NCI-H69 (cell line): ENCODE measurements at places on chromosomes 6 and 20.

DNA sequence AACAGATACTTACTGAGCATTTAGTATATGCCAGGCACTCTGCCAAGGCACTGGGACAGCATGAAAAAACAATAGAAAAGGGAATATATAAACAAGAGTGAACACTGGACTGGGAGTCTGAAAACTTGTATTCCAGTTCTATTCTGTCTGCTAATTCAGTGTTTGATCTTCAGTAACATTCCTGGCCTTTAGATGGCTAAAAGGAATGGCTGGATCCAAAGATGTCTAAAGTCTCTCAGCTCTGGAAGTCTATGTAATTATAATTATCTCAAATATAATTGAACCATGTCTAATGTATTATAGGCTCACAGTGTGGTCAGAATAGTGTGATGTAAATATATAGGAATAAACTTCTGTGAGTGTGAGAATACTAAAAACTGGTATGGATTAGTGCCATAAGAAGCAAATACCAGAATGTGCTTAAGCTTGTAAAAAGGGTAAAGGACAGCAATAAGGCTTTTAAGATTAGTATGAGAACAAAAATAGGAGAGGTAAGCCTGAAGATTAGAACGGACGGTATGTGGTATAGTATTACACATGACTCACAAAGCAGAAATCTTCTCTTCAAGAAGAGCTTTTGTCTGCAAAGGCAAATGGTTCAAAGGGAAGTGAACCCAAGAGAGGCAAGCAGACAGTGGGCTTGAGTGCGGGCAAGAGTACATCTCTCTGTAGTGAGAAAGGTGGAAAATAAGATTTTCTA, 68.5 kb downstream of the TMEM200A start:
- DNase-seq: no peak

DNA sequence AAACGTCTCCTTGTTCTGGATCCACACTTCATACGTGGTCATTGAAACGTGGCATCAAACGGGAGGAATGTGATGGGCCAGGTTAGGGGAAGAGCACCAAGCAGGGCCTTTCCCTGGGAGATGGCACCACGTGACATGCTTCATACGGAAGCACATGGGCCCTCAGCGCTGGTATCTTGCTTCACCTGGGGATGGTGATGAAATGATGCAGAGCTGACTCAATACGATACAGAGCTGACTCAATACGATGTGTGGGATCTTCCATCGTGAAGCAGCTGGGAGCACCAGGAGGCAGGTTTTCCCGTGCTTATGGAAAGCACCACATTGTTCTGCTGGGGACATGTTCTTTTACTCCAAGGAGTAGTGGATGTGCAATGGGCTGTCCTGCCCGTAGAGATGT, 22.5 kb upstream of the TAGAP start:
- no peak for DNase-seq

DNA sequence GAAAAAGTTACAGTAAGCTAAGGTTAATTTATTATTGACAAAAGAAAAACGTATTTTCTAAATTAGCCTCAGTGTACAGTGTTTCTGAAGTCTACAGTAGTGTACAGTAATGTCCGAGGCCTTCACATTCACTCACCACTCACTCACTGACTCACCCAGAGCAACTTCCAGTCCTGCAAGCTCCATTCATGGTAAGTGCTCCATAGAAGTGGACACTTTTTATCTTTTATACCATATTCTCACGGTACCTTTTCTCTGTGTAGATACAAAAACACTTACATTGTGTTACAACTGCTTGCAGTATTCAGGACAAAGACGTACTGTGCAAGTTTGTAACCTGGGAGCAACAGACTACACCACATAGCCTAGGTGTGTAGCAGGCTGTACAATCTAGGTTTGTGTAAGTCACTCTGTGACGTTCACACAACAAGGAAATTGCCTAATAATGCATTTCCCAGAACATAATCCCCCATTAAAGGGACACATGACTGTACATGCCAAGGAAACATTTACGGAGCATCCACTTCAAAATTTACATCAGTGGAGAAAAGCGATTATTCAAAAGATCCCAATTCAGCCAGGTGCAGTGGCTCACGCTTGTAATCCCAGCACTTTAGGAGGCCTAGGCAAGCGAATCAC, 133.4 kb downstream of the BANF2 start:
- no peak for DNase-seq

DNA sequence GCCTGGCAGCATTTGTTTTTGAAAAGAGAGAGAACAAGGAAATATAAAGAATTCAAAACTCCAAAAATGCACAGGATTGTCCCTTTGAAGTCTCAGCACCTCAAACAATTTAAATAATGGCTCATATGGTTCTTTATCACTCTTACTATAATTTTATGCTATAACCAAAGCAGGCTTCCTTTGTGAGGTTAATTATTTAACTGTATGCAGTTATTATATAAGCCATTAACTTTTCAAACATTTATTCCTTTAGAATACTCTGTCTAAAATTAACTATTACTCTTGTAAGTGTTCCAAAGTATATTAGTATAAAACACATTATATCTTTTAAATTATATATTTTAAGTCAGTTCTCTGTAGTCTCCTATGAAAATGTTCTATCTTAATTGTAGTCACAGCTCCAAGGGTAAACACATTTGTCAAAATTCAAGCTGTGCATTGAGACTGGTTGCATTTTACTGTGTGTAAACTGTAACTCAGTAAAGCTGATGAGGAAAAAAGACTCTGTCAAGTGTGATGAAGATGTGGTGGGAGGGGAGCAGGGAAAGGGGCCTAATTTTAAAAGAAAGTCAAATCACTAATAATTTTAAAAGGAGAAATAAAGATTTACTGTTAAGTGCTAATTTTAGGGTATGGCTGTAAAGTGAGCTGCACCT, 20.0 kb upstream of the PLAGL1 start:
- peak; percentile 74 for DNase-seq

GRCh38 chr6:89010825-89011224, 47.4 kb upstream of the RNGTT start:
- DNase-seq: no peak

DNA sequence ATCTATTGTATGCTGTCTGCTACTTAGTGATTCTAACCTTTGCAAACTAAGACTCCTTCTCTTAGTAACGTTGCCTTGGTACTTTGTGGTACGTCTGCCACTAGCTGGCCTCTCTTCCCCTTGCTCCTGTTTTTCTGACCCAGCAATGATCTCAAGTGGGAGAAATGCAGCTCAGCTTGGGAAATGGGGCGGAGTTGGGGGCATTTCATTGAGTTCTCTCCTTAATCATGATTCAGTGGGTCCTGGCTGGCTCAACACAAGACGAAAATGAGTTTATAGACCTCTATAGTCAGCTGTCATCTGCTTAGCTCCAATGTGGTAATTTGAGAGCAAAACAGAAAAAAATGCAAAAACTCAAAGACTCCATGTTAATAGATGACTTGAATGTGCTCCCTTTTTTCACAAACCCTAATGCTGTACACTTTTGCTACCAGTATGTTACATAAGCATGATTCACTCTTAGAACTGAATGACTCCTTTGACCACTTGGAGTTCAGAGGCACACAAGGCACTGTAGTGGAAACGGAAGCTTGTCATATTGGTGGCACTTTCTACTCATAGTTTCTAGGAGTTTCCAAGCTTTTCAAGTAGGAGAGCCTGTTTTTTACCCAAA, 55.3 kb upstream of the SOX4 start:
- DNase-seq: no peak

DNA sequence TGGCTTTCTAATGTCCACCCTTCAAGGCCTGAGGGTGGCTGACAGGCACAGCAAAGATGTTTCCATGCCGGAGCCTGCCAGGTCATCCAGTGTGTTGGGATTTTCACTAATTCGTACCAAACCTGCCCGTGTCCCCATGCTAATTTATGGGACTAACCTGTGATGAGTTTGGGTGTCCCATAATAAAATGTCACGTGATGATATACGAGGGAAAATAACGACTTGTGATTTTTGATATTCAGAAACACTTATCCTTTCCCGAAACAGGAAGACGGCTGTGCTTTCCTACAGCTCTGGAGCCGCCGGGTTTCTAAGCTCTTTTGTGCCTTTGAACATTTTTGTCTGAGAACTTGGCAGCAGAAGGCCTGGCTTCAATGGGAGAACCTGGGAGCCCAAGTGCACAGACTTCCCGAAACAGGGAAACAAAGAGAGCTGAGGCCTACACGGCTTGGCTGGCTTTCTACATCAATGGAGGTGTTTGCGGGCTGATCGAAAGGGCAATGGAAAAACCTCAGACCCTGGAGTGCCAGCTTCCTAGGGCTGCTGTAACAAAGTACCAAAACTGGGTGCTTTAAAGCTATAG, 171.9 kb upstream of the JARID2 start:
- peak; percentile 46 for DNase-seq

DNA sequence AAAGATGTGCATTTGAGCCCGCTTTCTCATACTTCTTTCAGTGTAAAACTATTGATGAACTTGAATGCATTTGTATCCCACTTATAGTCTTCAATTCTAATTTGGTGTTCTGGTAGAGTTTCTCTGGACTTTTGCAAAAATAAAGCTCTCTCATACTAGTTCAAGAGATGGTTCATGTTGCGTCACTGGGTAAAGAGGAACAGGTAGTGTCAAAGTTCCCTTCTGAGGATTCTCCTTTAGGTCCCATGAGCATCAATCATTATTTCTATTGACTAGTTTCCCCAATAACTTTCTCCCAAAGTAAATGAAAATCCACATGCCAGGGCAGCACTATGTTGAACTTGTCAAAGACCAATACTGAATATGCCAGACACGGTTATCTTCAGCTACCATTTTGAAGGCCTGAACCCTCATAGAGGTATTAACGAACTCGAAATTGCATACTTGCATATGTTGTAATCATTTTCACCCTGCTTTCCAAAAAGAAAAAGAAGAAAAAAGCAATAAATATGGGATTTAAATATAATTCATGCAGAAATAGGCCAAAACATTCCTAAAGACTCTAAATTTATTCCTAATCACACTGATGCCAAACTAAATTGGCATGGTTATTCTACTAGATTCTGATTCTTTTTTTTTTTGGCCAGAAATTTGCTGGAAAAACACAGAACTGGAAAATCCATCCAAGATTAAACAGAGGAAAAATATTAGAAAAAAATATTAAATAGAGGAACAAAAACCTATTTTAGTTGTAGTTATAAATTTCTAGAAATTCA, 84.5 kb downstream of the SGK1 start:
- no peak for DNase-seq

DNA sequence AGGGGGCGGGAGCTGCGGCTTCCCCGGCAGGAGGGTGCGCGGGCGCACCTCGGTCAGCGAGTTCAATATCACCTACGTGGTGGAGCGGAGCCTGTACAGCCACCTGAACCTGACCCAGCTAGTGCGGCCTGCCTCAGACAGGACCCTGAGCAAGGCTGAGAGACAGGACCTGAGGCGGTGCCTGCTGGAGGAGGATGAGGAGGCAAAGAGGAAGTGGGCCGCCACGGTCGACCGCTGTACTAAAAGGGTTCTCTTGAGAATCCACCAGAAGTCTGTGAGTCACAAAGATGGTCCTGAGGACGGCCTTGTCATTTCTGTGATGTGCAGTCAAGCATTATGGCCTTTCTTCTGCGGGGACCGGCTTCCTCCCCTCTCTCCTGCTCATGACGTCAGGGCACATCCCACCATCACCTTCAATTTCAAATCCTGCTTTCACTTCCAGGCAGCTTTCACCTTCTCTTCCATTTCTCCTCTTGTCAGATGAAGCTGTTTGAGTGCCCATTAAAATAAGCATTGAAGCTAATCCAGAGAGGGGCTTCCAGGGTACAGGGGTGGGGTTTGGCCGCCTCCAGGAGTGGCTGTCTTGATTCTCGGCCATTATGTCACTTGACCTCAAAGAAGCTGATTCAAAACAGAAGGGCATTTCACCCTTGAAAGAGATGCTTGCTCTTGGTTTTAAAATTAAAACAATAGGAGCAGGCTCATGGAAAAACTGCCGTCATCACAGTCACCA, 177.6 kb downstream of the SASH1 start:
- DNase-seq: no peak

DNA sequence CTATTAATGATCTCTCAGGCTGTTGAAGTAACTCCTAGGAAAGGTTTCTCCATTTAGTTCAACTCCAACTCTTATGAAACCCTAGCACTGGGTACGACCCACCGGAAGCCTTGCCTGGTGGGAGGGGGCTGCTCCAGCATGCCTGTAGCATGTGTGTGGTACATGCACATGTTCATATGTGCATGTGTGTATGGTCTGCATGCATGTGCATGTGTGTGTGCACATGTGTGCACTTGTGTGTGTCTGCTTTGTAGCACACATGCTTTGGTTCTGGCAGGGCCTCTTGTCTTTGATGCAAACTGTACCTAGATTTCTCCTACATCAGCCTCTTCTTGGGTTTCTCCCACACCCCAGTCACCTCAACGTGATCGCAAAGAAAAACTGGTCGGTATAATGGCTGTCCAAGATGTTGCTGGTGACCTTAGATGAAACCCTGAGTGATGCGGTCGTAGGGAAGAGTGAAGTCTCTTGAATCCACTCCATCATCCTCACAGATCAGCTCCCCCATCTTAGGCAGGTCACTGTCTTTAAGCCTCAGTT, 193.5 kb downstream of the MYLK4 start:
- DNase-seq: no peak

GRCh38 chr6:39924283-39924682, 10.0 kb downstream of the MOCS1 start:
- no peak for DNase-seq

DNA sequence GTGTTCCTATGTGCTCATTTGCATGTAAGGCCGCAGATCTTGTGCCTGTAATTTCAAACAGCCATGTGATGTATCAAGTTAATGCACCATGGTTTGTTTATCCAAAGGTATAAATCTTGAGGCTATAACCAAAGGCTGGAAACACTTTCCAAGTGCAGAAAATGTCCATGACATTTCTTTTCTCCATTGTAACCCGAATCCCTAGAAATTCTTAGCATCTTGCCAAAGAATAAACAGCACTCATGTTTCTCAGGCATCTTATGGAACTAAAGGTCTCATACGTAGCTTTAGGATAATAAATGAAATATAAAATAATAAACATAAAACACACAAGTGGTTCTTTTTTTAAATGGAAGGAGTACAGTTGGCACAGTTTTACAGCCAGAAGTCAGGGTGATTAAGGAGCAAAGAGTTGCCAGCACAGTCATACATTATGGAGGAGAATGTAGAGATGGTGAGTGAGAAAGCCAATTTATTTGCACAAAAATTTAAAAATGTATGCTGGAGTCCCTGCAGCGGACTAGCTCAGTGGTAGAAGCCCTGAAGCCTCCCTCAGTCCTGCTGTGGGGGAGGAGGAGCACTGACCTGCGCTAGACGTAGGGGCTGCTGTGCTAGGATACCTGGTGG, 18.0 kb downstream of the CDH26 start:
- no peak for DNase-seq

- no peak for DNase-seq
Measured at GRCh38 chr20:47499053-47499452, 2.6 kb upstream of the NCOA3 start.
